ENCODE measurements at places on chromosomes 11 and 22.
A peak's percentile ranks its signal among the peaks of the same experiment; 100 is the strongest.

DNA sequence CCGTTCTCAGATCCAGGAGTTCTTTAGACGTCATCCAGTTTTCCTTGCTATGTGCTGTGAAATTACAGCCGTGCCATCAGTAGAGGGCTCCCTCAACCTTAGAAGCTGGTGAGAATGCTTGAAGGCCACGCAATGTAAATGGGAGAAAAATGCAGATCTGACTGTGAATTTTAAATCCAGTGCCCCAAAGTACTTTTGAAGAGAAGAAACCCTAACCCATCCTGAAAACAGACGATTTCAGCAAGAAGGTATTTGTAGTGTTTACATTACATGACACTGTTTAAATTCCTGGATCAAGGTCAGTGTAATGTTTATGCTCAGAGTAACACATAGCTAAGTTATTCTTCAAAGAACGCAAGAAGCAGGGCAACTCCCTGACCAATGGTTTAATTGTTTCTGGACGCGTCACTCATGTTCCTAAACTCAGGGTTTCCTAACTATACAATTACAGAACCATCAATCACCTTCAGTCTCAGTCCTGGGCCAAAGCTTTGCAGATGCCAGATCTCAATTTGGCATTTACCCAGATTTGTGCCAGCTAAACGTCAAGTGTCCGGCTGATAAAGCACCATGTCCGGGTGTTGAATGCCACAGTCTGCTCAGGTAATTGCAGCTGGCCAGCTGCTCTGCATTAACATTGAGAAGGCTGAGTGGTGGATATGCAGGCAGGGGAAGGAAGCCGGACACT, 38.2 kb downstream of the ADAMTS8 start:
- peak; percentile 54 for DNase-seq

DNA sequence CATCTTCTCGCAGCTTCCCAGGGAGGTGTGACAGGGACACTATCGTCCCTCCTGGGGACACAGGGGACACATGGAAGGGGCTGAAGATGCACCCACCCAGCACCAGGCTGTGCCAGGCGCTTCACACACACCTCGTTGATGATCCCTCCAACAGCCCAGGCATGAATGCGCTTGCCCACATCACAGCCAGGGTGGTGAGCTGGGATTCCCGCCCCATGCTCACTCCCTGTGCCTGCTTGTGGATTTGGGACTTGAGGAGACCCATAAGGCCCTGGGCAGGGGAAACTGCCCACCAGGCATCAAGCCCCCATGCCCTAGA, 57.8 kb downstream of the OTOG start:
- DNase-seq, result no peak

DNA sequence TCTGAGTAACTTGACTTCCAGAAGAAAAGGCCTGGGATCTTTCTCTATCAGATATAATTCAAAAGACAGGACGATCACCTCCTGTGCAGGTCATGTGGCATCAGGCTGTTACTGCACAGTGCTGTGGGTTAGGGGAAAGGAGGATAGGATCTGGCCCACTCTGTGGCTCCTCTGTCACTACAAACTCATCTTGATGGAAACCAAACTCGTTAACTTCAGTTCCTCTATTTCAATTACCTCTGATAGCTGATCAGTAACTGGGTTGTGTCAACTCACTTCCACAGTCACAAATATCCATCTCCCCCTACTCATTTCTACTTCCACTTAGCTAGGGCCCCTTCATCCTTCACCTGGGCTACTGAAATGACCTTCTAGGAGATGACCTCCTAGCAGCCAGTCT, 95.2 kb downstream of the RCN1 start:
- no peak for DNase-seq

DNA sequence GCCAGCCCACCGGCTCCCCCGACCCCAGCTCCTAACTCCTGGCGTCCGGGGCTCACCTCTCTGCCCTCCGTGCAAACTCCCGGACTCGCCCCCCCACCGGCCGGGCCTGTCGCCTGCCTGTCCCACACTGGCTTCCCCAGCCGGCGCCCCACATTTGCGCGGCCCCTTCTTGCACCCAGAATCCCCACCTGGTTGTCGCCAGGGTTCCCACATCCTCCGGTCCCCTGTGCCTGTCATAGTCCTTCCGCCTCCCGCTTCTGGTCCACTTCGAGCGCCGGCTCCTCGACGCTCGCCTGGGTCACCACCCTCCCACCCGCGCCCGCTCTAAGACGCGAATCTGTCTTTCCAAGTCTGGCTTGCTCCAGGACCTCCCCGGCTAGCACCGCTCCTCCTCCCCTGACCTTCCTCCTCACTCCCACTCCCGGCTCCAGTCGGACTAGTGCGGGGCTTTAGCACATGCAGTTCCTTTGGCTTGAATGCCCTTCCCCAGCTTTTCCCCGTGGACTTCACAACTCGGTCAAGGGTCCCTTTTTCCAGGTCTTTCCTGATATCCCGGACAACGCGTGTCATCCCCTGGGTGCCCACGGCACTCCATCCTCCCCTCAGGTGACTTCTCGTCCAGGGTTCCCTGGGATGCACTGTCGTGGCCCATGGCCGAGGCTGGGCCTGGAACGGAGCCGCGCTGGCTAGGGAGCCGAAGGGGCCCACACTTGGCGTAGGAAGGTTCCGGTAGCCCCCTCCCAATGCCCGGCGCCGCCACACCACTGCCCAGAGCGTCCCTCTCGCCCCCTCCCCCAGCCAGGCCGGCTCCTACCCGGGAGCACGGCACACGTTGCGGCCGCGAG, 635 bp downstream of the SCARF2 start:
- no peak for DNase-seq

Data from Panc1 (cell line).